ENCODE measurements at places on chromosomes 5 and 9.
A peak's percentile ranks its signal among the peaks of the same experiment; 100 is the strongest.

- DNase-seq = no peak
These were observed 422.6 kb downstream of the MAN2A1 start for GRCh38 chr5:110112348-110112747.

DNA sequence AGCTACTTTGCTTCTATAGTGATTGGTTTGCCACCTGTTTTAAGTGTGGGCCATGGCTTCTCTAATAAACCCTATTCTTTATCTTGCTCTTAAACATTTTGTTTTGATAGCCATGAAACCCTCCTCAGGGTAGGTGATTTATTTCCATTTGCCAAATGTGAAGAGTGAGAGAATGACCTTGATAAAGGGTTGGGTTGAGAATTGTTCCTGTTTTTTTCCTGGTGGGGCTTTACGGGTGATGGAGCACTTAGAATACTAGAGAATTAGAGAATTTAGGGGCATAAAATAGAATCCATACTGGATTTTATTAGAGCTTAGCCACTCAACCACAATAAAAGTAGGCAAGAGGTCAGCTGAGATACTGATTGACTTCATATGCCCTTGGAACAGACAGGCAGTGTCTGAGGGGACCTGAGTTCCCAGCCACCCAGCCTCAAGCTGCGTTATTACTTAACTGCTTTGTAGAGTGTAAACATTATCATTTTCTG, 68.9 kb downstream of the COMMD10 start:
- DNase-seq = no peak

- no peak for DNase-seq
These were observed 226.9 kb downstream of the MAN2A1 start for GRCh38 chr5:109916481-109917153.

- DNase-seq = no peak
These were observed 552.6 kb downstream of the CCDC171 start for GRCh38 chr9:16105168-16106020.

DNA sequence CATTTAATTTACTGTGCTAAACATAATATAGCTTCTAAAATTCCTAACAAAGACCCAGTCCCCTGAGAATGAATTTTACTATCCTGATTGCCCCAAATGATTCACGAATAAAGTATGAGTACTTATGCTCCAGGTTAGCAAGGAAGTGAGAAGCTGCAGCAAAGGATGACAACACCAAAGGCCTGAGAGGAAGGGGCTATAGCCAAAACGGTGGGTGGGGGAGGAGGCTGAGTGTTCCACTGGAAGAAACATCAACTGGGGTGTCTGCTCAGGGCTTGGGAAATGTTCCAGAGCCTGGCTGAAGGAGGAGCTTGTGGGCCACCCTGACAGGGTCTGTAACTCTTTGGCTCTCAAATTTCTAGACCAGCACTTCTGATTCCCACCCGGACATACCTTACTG, 157.3 kb downstream of the ADAMTS12 start:
- no peak for DNase-seq

DNA sequence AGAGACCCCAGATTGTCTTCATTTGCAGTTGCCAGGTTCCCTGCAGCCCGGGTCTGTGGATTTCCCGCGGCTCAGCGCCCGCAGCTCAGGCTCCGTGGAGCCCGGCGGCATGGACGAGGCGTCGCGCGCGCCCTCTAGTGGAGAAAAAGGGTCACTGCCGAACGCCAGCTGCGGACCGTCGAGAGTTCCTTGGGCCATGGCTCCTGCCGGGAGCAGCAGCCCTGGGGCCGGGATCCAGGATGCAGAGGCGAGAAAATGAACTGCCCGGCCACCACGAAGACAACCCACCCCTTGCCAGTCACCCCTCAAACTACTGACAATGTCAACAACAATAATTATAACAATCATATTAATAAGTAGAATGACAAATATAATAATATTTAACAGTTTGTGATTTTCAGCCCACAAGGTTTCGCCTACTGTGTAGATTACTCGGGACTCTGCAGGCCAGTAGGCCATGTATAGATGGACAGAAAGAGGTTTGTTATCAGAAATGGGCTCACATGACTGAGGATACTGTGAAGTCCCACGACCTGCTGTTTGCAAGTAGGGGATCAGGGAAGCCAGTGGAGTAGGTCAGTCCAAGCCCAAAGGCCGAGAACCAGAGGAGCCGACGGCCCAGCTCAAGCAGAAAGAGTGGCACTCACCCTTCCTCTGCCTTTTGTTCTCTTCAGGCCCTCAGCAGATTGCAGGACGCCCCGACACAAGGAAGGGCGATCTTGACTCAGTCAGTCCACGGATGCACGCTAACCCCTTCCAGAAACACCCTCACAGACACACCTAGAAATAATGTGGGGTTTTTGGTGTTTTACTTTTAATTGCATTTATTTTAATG, 43.1 kb downstream of the BOD1 start:
- no peak for DNase-seq

- DNase-seq = no peak
These were observed 8.1 kb upstream of the KLF9 start for GRCh38 chr9:70422371-70423043.

GRCh38 chr5:127844581-127845021, 141.4 kb downstream of the CCDC192 start:
- DNase-seq = no peak

DNA sequence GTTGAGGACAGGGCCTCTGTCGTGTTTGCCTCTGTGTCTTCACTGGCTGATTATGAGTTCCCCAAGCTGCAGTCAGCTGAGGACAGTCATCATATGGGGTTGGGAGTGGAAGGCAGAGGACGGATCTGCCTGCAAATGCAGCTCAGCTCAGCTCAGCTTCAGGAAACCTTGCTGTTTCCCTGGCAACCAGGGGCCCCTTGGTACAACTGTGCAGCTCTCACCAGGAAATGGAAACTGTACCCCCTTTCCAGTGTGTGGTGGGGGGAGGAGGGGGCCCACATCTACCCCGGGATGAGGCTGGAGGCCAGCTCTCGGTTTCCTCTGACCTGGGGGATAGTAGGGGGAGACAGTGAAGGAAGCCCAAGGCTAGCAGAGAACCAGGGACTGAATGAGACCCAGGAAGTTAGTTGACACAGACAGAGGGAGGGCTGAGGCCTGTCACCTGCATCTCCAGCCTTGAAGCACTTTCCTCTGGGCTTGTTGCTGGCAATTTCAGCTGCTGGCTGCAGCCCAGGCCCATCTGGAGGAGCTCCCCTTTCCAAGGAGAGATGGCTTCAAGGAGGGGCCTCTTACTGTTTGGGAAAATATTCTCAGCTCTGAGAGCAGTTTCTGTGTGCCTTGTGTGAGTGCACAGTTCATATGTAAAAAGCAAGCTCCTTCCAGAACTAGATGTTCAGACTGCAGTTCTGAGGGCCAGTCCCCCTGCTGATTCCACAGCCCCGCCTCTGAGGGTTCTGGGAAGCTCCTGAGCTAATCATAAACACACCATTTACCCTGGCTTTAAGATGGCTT, 6.9 kb downstream of the ANXA6 start:
- no peak for DNase-seq

DNA sequence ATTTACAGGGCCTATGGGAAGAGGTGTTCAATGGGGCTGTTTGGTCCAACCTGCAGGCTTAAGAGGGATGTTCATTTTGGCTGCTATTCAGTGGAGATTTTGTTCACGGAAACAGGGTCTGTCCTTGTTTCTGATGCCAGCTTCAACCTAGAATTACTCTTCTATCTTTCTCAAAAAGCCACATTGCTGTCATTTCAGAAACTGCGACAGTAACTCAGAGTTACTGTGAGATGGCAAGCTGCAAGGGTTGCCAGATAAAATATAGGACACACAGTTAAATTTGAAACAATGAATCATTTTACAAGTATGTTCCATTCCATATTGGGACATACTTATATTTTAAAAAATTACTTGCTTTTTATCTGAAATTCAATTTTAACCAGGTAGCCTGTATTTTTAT, 128.0 kb downstream of the NPR3 start:
- no peak for DNase-seq

- no peak for DNase-seq
These were observed 39.6 kb upstream of the SLC6A19 start for GRCh38 chr5:1161833-1162229.

DNA sequence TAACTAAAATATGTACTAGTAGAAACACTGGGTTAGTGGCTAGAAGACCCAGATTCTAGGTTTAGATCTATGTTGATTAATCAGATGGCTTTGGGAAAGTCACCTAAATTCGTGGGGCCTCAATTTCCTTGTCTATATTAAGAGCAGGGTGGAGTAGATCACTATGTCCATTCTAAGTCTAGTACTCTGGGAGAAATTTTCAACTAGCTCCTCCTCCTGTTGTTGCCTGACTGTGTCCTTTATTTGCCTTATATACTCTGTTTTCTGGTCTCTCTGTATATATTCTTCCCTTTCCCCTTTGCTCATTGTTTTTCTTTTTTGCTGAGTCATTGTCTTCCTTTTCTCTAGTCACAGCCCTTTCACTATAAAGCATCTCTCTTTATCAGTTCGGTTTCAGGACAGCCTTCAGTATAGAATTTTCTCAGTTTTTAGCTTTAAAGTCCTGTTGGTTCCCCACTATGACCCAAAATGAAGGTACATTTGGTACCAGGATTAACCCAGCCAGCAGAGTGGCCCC, 44.5 kb upstream of the CDH6 start:
- no peak for DNase-seq

- DNase-seq = no peak
These were observed 8.8 kb upstream of the OTULINL start for GRCh38 chr5:14572836-14573235.

DNA sequence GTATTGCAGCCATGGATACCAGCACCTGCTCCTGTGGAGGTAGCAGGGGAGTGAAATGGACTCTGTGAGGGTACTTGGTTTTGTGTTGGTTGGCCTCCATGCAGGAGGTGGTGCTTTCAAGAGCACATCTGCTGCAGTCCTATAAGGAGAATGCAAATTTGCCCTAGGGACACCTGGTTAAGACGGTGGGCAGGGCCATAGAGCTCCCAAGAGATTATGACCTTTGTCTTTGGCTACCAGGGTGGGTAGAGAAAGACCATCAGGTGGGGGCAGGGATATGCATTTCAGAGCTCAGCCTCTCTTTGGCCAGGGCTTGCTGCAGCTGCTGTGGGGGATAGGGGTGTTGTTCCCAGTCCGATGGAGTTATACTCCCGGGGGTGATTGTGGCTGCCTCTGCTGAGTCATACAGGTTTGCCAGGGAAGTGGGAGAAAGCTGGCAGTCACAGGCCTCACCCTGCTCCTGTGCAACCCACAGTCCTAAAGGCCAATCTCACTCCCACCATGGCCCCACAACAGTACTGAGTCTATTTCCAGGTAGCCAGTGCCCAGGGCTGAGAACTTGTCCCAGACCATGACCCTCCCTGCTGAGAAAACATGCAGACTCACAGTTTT, 14.0 kb upstream of the PDLIM4 start:
- no peak for DNase-seq

GRCh38 chr9:85453850-85454249, 287.9 kb downstream of the AGTPBP1 start:
- no peak for DNase-seq

DNA sequence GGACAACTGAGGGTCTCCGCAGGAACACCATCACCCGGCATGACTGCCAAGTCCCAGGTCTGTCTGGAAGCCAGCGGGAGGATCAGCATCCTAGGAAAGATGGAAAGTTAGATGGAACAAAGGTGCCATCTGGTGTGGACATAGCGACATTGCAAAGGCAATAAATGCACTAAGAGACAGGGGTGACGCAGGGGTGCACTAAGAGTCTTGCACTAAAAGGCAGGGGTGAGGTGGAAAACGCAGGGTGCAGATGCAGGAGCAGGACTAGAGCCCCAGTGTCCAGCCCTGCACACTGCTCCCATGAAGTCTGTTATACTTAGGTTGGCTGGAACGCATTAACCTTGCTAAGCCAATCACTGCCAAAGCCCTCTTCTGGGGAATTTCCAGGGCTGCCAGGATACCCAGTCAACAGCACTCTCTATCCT, 15.5 kb downstream of the ATOX1 start:
- peak; percentile 80 for DNase-seq

DNA sequence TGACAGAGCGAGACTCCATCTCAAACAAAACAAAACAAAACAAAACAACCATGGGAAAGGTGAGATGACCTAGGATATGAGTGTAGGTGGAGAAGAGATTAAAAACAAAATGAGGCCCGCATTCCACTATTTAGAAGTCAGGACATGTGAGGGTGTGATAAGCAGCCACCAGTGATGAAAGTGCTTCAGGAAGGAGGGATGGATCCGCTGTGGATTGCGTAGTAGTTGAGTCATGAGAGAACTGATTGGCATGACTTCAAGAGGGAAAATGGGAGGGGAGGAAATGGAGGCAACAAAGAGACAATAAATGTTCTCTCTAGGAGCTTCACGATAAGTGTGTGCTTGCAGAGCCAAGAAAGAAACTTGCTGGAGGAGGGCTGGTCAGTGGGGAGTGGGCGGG, 367.6 kb downstream of the ARL15 start:
- no peak for DNase-seq

DNA sequence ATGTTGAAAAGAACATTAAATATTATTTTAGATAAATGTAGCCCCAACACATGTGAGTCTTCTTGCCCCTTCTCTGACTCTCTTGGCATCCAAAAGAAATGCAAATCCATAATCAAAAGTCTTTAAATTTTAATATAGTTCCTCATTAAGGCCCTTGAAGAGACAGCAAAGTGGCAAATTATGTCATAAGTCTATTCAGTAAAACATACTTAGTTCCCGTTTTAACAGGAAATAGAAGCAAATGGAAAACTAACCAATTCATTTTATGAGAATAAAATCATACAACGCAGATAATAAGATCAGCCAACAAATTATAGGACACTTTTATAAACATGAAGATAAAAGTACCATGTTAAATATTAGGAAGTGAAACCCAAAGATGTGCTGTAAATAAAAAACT, 20.1 kb upstream of the IFNB1 start:
- DNase-seq = no peak

GRCh38 chr5:145936401-145937131, at the start of gene SH3RF2:
Gene SH3RF2 (plus strand): TSS chr5:145936578. CDS start chr5:145937929, 1,351 bp downstream.
- DNase-seq = no peak

GRCh38 chr5:149474198-149474597, 77.0 kb downstream of the CSNK1A1 start:
- no peak for DNase-seq

GRCh38 chr5:32735512-32735911, 24.4 kb downstream of the NPR3 start:
- DNase-seq = no peak

GRCh38 chr9:99056886-99057664, 47.8 kb upstream of the TGFBR1 start:
- DNase-seq = peak; percentile 22

DNA sequence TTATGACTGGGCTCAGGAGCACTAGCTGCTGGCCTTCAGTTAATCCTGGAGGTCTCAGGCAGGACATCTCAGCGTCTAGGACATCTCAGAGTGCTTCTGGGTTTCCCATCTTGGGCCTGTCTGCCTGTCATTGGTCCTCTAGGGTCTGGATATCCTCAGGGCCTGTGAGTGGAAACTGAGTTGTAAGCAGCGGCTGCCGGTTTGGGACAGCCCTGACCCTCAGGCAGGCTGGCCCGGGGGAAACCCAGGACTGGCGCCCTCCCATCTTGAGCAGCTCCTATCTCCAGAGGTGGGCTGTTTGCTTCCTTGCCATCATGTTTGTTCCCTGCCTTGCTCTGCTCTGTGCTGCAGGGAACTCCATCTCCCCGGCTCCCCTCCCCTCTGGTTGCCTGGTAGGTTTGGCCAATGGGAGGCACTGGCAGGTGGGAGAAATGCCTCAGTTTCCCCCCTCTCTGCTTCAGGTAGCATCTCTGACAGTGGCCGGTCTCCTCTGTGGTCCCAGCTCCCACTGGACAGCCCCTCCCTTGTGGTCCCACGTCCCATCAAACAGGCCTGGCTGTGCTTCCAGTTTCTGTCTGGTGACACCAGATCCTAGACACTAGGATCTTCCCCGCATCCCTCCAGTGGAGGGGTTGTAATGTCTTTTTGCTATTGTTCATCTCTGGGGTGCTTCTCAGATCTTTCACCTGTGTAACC, 57.4 kb downstream of the ARHGEF37 start:
- no peak for DNase-seq

GRCh38 chr9:120289990-120290975, 289.7 kb downstream of the CDK5RAP2 start:
- no peak for DNase-seq

All from SW 1271 (cell line).